ENCODE measurements at places on chromosomes 16 and 17.

DNA sequence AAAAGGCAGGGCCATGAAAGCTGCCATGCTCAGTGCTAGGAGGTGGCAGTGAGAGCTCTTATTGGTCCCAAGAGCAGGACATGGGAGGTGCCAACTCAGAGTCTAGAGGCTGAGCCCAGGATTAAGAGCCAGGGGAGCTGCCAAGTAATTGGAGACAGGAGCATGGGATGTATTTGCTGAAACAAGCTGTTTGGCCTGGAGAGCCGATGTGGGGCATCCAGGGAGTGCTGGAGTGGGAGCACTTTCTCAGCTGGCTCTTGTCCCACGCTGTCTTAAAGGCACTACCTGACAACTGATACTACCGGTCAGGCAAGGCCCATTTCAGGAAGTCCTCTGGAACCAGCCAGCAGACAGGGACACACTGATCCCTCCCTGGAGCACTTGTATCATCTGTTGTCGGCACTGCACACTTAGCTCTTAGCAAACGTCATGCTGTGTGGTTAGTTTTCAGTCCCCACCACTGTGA, 19.3 kb downstream of the ANKFN1 start:
- no peak for DNase-seq

- no peak for DNase-seq
Observed at GRCh38 chr16:60776281-60776680, 1260.0 kb downstream of the CDH8 start.

DNA sequence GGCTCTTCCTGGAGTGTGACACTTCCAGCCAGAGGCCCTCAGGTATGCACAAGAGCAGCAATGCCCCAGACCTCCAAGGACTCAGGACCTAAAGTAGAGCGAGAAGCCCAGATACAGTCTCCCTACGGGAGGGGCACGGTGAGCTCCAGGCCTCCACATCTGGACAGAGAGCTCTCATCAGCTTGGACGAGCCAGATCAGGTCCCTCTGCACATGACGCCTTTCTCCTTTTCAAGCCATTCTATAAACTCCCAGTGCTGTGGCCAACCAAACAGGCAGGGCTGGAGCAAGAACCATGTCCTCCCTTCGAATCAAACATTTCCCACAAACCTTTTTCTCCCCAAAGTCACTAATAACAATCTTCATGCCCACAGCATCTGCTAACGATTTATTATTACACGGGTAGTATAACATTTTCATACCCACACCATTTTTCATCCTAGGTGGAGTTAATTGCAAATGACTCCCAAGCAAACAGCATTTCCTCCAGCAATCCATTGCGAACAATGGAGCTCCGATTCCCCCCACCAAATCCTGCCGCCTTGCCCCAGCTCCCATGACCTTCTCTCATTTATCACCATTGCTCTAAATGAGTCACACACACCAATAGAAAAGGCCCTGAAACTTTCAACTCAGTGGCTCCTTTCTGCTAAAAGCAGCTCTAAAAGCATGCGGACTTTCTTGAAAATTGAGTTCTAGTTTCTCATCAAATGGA, 24.2 kb upstream of the NLRP1 start:
- DNase-seq = no peak

DNA sequence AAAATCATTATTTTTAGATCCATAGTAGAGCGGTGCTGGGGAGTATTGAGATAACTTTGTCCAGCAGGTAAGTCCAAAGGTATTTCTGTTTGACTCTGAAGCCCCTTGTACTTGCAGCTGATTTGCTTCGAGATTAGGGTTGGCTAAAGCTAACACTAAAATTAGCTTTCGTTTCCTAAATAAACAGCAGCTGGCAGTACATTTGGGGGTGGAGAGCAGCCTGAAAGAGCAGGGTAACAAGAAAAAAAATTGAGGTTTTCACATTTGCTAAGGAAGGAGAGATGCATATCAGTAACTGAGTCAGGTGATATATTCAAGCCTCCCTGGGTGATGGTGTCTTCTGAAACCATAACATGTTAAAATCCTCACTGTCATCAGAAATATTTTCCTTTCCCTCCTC, 37.4 kb upstream of the TMC5 start:
- DNase-seq = no peak

DNA sequence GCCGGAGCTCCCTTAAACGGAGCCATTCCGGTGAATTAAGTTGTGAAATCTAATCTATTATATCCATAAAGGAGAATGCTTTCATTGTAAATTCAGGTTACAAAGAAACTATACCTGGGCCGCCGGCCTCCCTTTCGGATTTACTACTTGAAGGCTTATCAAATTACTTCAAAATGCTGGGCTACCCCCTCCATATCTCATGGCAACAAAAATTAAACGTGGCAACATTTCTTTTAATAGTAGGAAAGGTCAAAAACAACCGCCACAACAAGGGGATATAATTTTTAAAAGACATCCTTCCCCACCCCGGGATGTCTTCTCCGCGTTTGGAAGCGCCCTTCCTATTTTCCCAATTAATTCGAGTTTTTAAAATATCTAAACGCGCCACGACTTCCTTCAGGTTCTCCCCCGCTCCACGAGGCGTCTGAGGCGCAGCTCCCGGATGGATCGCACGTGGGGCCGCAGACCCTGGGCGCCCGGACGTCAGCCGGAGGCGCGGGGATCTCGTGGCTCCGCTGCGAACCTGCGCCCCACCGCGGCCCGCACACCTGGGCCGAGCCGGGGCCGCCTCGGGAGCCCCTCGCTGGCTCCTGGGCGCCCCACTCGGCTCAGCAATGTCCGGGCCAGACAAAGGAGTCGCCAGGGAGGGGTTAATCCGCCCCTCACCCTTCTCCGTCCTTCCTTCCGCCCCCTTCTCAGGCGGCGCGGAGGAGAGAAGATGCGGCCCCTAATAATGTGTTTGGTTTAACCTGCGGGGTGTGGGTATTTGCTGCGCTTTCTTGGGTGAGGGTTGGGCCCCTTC, 47.4 kb upstream of the SLC38A10 start:
- DNase-seq = peak; percentile 39

DNA sequence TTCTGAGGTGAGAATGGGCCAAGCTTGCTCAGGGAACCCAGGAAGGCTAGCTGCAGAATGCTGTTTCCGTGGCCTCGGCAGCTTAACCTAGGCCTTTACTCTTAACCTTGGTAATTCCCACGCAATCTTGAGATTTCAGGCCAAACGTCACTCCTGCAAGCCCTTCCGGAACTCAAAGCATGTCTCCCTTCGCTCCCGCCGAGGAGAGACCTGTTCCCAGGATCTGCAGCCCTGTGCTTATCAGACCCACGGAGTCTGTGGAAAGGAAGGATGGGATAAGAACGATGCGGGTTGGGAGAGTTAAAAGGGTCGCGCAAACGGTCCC, 524 bp upstream of the ZFP3 start:
- no peak for DNase-seq

DNA sequence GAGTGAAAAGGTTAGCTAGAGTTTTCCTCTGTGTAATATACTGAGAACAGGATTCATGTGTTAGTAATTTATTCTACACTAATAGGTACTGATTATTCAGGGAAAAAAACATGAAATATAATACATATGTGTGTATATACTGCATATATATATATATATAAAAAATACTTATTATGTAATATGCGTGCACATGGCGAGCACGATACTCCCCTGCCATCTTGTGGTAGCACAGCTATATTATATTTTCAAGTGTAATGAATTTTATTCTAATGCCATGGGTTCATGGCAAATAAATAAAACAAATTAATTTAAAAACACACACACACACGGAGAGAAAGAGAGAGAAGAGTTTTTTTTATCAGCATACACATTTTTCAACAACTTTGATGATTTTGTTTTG, 460.6 kb downstream of the KCNJ2 start:
- DNase-seq = peak; percentile 4

DNA sequence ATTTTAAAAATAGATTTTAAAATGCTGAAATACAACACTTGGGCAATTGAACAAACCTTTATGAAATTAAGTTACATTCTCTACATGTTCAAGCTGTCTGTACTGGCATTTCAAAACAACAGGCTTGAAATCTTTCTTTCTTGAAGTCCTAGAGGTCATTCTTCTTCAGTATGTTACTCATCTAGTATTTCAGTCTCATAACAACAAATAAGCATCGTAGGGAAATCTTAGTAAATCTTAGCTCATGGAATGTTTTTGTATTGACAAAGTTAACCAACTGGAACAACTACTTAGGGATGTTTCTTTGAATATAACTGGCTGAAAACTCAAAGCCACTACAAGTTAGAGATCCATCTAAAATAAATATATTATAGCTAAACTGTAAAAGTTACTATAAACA, 96.6 kb downstream of the KIF2B start:
- no peak for DNase-seq
